Mucosa of descending colon (tissue), 3 donors: ENCODE measurements at places on chromosomes 2 and 18. TPM values are rescaled to one million over a fixed set of nuclear protein-coding genes. Genes with fewer than 3 reads are reported as not detected.

- DNase-seq = no peak
These were observed 193.7 kb downstream of the RND3 start for GRCh38 chr2:150293771-150294170.

The OSR1 gene
- 0.69 TPM for total RNA-seq

The DSEL gene
- total RNA-seq = 2.1 TPM

The NEU2 gene
- total RNA-seq = not detected

GRCh38 chr2:119659601-119660342 is 19.2 kb upstream of the TMEM177 start:
- peak; percentile 39 for DNase-seq

- no peak for DNase-seq
These were observed 114.5 kb downstream of the KLHL29 start for GRCh38 chr2:23499439-23499838.

DNA sequence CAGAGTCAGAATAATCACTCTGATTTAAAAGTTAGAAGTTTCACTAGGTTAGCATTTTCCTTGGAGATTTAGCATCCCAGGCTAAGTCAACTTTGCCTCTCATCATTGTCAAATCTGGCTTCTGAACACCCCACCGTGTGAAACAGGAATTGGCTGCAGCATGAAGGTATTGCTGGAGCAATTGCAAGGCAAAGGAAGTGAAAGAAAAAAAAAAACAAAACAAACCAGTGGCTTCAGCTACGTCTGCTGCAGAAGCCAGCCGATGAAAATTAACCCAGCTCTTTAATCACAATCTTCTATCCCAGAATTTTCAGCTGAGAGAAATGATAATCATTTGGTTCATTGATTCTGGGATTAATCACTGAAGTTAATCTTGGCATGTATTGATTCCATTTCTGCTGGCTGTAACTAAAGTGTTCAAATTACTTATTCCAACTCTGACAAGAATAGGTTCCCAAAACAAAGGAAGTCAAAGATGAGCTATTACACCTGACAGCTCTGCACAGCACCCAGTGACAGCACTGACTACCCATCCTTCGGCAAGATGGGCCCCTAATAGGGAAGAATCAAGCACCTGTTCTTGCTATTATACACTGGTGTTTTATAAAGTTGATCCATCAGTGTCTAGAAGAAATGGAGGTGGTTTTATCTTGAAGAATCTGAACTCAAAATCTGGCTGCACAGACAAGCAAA is 42.7 kb upstream of the REG3G start:
- no peak for DNase-seq

DNA sequence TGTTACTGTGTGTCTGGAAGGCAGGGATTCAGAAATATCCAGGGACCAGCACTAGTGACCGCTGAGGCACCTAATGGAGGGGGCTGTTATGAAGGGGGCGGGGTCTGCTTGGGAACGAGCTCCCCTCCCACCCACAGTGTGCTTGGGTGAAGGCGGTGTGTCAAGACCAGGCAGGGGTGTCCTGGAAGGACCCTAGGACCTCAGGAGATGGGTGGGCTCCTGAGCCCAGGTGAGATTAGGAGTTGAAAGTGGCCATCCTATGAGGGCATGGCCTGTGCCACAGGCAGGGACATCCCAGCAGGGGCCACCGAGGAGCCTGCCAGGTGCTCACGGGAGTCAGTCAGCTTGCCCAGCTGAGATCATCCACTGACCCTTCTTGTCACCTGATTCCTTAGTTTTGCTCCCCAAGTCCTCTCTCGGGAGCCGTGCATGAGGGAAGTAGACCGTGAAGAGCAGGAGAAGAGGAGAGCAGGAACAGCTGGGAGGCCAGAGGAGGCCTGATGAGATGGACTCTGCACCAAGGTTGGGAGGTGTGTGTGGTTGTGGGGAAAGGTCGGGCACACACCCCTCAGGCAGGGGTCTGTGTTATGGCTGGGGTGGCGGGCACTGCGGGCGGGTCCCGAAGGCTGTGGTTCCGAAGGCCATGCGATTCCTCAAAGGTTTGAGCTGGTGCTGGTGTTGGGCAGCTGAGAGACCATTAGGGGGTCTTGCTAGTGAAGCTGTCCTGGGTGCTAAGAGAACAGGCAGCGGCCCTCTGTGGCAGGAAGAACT is 180.9 kb upstream of the HS6ST1 start:
- DNase-seq = no peak

DNA sequence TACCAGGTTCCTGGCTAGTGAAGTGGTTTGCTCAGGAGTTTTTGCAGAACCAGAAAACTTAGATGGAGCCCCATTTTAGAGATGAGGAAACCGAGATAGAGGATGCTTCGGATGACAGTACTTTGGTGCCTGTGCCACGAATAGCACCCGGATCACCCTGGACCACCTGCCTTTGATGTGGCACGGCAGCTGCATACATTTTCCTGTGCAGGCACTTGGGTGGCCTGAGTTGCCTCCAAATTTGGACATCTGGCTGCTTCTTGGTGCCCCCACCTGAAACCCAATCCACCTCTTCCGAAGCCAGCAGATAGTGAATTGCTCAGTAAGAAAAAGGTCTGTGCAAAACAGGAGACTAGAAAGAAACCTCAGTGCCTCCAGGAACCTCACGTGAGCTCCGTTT is 140.6 kb upstream of the ID2 start:
- no peak for DNase-seq

DNA sequence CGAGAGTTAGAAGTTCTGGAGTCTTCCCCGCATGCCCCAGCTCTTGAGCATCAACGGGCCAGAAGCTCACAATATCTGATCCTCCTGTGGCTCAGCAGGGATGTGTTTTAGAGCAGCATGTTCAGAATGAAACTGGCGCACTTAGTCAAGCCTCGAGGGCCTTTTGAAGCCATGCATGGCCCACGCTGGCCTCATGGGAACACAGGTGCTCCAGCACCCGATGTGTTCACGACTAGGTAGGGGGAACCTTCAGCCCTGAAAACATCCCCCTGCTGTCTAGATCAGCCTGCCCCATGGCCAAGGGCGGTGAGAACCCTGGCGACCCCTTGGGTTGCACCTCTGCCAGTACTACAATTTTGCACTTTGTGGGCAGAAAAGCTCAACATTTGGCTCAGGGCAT is 32.8 kb downstream of the MSH6 start:
- DNase-seq = no peak

The RELCH gene
- 39.0 TPM for total RNA-seq

The ABCA12 gene
- total RNA-seq = not detected

DNA sequence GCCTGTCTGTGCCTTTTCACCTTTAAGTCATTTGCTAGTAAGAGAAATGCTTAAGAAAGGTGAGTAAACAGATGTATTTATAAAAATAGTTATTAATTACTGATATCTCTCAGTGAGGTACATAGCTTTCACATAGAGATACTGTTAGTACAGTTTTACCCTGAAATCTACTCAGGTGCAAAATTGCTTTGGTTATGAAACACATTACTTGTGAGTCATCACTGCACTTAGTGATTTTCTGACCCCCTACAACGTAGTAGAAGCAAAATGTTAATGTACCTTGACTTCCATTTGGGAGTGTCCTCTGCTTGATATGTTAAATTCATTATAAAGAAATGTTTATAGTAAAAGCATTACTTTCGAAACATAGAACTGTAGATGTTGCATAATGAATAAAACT is 6.5 kb downstream of the GLS start:
- DNase-seq = no peak

DNA sequence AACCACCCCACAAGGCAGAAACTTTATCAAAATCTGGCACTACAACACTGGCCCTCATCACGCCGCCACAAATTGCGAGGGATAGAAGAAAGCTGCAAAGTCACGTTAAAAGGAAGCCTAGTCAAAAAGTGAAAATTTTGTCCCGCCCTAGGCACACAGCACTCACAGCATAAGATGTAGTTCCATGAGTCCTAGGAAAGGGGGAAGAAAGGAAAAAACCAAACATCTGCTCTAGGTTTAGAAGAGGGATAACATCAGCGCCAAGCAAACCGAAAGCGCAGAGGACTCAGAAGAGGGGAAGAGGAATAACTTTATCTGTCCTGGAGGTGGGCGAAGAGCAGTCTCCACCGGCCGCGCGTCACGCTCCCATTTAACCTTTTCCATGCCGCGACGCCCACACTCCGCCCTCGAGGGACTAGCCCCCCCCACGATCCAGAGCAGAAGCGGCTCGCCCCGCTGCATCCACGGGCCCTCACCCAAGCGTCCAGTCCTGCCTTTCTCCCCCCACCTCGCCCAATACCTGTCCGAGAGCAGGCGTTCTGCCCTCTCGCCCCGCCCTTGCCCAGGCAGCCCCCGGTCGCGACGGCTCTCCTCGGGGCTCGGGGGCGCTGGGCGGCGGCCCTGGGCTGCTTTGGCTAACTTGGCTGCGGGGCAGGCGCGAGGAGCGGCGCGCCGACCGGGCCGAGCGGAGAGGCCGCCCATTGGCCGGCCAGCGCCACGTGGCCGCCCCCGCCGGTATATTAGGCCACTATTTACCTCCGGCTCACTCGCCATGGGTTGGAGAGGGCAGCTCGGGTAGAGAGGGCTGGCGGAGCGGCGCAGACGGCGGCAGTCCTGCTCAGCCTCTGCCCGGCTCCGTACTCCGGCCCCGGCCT is at the start of gene HOXD1:
HOXD1 (plus strand) TSS at position 770 of the 875 bp plus-strand sequence. CDS start 134 bp downstream, outside the sequence.
- DNase-seq = peak; percentile 89

- DNase-seq = no peak
These were observed 137.4 kb downstream of the AKAIN1 start for GRCh38 chr18:5059696-5060032.

- DNase-seq = no peak
These were observed 11.5 kb downstream of the GCC2 start for GRCh38 chr2:108460345-108461037.

The MYOM1 gene
- total RNA-seq = 22.2 TPM

GRCh38 chr2:102446936-102447335 is 24.0 kb downstream of the IL18RAP start:
- no peak for DNase-seq

GRCh38 chr2:129895526-129896082 is 83.9 kb upstream of the RAB6C start:
- DNase-seq = no peak

GRCh38 chr2:151560289-151560688 is 150.6 kb downstream of the RIF1 start:
- no peak for DNase-seq

DNA sequence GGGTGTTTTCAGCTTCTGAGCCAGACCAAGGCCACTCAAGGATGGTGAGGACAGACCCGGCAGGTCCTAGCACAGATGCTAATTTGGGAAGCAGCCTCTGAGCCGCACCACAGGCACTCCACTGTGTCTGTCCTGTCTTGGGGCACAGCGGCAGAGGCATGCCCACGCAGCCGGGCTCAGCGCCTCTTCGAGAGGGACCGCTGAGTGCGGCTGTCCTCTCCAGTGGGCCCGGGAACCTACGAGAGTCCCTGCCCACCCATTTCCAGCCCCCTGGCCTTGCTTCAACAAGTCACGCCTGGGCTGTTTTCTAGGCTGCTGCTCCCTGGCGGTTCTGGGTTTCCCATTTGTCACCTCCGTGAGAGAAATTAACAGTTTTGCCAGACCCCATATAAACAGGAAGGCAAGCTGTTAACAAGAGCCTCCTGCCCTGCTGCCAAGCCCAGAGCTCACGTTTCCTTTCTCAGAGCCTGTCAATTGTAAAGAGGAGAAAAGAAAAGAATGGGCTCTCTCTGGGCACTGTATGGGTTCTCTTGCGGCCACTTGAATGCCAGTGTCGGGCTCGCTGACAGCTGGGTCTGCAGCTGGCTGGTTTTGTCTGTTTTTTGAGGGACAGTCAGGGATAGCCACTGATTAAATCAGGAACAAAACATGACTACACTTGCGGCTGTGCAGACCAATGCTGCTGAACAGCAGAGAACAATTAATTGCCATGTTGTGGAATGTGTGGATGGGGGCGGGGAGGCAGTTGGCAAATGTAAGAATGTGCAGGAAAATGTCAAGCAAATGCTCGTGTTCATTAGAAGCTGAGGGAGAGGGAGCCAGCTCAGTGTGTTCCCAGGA is 30.6 kb downstream of the TMEM17 start:
- DNase-seq = no peak

The PJVK gene
- 3.3 TPM for total RNA-seq

DNA sequence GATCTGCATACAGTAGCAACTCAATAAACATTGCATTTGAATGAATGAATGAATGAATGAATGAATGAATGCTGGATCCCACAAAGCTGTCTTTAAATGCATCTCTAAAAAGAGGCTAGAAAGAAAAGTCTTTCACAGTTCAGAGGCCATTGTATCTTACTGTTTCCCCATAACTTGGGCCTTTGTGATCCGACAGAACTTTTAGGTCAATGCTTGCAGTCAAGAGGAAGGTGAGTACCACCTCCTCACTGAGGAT is 119.9 kb upstream of the COPS8 start:
- DNase-seq = no peak

DNA sequence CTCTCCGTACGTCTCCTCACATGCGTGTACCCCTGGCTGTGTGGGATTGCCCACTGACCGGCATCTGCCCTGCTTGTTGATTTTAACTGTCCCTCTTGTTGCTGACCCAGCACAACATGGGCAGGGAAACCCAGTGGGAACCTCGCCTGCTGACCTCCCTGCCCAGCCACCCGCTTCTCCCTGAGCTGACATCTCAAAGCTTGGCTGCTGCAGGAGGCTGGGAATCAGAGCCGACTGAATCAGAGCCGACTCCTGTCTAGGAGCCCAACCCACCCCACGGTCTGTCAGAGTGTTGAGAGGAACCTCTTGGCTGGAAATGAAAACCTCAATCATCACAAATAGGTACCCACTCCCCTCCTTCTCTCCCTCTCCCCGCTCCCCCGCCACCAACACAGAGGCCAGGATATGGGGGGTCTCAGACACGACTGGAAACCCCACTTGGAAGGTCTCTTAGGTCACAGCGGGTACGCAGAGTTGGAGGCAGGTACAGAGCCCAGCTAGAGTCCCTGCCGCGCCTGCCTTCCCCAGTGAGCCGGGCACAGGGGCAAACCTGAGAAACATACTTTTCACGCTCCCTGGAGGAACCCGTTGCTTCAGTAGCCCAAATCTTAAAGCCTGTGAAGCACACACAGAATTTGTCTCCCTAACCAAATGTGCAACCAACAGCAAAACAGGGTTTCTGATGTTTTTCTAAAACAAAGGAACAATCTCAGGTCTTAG is 784 bp downstream of the EDAR start:
- DNase-seq = no peak

The GKN1 gene
- total RNA-seq = not detected

The ARL6IP6 gene
- 14.8 TPM for total RNA-seq

DNA sequence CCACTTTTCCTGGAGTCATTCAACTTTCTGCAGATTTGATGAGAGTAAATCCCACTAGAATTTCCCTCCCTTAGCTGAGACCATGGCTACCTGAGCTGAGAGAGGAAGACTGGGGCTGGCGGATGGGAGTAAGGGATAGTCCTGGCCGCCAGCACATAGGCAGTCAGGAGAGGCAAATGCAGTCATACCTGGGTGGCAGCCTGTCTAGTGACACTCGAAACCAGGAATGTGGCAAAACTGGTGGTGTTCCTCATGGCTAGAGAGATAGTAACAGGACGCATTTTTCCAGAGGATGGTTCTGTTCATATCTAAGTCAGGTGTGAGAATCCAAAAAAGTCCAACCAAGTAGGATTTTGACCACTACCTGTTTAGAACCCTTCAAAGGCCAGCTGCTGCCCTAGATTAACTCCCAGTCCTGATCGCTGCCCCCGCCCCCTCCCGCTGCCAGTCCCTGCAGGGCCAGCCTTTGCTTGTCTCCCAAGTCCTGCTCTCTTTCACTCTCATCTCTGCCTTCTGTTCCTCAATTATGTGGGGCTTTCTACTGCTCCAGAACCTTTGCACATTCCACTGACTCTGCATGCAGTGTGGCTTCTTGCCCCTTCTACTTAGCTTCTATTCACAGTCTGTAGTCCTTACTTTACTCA is 17.4 kb upstream of the SCG2 start:
- no peak for DNase-seq

The LYPD1 gene
- total RNA-seq = 3.2 TPM
